Stimulated activated CD8-positive, alpha-beta memory T cell treated with anti-CD3 and anti-CD28 coated beads, Interleukin-4, amount 100 ng/mL, for 4 hours (primary cell): ENCODE measurements at places on chromosomes 5 and 9.

- DNase-seq = no peak
Measured at GRCh38 chr5:130549884-130550561, 615.0 kb downstream of the HINT1 start.

GRCh38 chr5:107769519-107769918 lies 98.8 kb upstream of the EFNA5 start:
- no peak for DNase-seq

DNA sequence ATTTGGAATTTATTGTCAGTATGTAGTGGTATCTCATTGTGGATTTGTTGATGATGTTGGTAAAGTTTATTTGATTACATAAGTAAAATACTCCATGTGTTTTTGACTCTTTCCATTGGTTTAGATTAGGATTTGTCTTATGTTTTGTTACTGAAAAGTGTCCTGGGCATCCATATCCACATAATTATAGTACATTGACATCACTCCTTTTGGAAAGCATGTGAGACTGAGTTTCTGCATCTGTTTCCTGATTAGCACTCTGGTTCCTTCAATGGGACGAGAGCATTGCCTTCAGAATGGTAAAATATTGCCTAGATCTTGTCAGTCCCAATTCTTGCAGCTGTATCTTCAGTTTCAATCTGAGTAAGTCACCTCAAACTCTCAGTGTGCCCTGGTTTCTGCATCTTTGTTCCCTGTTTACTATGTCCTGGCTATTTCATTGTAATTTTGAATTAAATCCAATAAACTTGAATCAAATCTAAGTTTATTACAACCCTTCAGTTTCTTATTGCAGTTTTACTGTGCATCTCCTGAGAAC lies 128.1 kb downstream of the FBXO38 start:
- no peak for DNase-seq

- no peak for DNase-seq
Measured at GRCh38 chr5:131943916-131944315, 1.5 kb downstream of the MEIKIN start.

DNA sequence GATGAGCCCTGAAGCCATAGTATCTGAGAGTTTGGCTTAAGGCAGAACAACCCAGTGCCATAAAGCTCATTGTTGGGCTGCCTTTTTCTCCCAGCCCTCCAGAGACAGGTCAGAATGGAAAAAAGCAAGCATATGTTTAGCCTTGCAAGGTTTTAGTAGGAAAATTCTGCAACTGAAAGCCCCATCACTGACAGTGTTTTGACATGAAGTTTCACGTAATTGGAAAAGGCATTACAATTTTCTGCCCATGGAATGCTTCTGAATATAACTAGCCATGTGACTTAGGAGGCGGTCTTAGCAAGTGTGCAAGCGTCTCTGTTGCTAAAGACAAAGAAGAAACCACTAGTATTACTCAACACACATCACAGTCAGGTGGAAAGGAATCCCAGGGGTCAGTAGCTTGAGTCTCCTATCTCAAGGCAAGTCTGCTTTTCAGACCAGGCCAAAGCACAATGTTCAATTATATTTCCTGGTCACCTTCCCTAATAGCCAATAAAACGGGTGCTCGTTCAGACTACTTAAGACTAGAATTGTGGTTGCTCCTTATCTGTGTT lies 117.6 kb downstream of the CARTPT start:
- DNase-seq = no peak

- DNase-seq = no peak
Measured at GRCh38 chr5:151577566-151577965, 13.6 kb downstream of the FAT2 start.

- DNase-seq = no peak
Measured at GRCh38 chr9:136234597-136234996, 11.0 kb downstream of the QSOX2 start.

DNA sequence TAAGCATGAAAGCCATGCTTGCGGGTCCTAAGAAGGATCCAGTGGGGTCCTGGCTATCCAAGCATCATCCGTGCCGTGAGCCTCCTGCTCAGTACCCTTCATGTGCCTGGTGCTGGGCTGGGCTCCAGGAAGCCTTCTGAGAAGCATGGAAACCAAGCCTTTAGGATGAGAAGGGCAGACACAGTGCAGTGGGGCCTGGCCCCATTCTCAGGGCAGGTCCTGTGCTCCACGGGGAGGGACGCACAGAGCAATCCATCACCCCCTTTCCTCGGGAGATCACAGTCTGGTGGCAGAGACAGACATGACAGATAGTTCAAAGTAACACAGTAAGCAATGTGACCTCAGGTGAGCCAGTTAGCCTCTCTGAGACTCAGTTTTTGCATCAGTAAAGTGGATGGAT lies 76.9 kb downstream of the RGS3 start:
- no peak for DNase-seq

GRCh38 chr5:172496671-172497371 lies 42.5 kb upstream of the SH3PXD2B start:
- DNase-seq = no peak

GRCh38 chr5:174454464-174454863 lies 269.9 kb upstream of the MSX2 start:
- no peak for DNase-seq

GRCh38 chr9:29214690-29215253 lies 1641.5 kb upstream of the C9orf72 start:
- no peak for DNase-seq

- no peak for DNase-seq
Measured at GRCh38 chr9:101247297-101247696, 137.5 kb downstream of the BAAT start.

DNA sequence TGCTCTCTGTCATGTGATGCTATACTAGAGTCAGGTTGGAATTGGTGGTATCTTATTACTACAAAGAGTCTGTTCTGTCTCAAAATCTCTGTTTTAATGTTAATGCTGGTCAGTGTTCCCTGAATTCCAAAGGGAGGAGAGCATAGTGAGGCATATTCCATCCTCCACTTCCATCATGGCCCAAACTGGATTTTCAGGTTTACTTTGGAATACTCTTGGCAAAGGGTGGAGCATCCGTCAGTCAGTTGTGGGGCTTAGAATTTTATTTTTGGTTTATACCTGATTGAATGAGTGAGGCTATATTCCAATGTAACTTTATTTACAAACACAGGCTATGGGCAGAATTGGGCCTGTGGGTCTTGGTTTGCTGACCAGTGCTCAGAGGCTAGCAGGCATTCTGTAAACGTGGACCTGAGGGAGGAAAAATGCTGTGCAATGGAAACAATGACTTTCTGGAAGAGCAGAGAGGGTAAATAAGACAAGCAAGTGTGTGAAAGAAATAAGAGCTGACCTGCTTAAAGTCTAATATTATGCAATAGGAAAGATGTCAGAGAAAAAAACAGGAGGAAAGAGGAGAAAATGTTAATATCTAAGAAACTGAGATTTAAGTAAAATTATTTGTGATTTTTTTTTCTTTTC lies 106.2 kb upstream of the CLINT1 start:
- DNase-seq = no peak

DNA sequence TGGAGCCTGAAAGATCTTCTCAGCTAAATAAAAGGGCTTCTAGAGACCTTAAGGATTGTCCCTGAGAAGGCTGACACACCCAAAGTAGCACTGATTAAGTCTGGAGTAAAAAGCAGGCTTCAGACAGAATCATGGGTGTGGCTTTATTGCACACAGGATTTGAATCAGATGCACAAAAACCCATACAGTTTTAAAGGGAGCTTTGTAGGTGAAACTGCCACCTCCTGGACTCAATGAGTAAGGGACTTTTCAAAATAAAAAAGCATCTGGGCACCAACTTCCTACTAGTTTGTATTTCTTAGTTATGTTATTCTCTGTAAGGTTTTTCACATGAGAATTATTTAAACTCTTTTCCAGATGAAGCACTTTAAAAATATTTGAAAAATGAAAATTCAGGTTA lies 129.4 kb downstream of the EDIL3 start:
- DNase-seq = no peak

- no peak for DNase-seq
Measured at GRCh38 chr9:98121058-98121457, 2.0 kb upstream of the TRIM14 start.

- DNase-seq = no peak
Measured at GRCh38 chr5:84379749-84380148, 4.9 kb downstream of the EDIL3 start.
